Activated CD8-positive, alpha-beta memory T cell treated with anti-CD3 and anti-CD28 coated beads for 1 hour (primary cell): ENCODE measurements at places on chromosomes 5 and 9.

DNA sequence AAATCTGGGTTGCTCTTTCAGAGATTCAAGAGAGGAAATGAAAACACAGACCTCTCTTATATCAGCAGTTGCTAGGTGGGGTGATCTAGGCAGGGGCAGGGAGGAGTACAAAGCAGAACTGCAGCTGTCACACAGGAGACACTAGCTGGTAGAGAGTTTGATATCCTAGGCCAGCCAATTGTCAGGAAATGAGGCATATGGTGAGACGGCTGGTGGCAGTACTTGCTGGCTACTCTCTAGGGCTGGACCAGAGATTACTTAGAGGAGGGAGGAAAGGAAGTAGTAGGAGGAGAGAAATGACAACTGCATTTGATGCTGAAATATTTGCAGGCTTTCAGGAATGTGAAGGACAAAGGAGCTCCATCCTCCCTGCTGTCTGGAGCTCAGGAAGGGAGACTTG, 113.8 kb downstream of the TRIM32 start:
- DNase-seq: no peak

DNA sequence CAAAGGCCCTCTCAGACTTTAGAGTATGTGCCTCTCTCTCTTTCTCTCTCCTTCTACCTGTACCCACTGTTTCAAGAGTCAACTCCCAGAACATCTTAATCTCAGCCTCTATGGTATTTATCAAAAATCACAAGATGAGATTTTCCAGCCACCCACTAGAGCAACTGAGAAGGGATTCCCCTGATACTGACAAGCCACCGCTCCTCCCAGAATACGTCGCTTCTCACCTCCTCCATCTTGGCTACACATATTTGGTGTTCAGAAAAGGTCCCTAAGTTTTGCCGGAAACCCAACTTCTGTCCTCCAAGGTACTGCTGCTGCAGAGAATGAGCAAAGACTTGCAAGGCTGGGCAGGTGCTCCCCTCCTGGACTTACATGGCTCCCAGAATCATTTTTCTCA, 6.1 kb downstream of the GARIN3 start:
- DNase-seq: no peak

DNA sequence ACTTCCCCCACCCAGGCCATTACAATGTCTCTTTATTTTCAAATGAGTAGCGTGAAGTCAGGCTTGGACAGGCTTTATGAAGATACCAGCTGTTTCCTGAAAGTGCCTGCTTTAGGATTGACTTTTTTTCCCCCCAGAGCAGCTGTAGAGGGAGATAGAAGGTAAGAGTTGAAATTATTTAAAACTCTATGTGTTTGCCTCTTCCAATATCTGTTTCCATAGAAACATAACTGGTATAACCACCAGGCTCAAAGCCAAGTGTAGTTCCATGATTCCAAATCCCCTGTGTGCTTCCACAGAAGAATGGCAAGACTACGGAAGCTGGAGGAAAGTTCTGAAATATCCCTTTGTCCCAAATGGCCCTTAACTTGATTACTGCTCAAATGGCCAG, 87.4 kb upstream of the TBC1D2 start:
- no peak for DNase-seq

DNA sequence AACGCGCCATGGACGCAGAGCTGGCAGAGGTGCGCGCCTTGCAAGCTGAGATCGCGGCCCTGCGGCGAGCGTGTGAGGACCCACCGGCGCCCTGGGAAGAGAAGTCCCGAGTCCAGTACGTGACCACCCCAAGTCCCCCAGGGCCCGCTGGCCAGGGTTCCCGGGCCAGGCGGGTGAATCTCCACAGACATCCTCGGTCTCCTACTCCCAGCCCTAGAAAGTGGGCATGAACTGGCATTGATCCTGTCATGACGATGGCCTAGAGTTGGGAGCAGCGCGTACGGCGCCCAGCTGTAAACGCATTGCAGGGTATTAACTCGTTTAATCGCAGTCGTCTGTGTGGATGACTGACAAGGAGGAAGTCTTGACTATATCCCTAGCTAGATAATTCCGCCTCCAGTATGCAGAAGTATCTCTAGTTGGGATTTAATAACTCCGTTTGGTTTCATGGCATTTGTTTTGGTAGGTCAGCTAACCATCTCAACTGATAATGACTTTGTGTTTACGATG, 293 bp downstream of the CENPP start:
- no peak for DNase-seq

DNA sequence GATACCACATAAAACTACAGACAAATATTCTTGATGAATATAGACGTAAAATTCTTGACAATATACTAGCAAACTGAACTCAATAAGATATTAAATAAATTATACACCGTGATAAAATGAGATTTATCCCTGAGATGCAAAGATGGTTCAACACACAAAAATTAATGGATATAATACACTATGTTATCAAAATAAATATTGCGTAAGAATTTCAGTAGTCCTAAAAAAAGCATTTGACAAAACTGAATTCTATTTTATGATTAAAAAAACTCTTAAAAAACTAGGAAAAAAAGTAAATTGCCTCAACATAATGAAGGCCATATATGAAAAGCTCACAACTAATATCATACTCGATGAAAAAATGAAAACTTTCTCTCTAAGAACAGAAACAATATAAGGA, 472.3 kb upstream of the GRIA1 start:
- DNase-seq: no peak

- no peak for DNase-seq
These were observed 118.1 kb downstream of the TRPM3 start for GRCh38 chr9:71003346-71003745.
